ENCODE measurements at places on chromosomes 2 and 18.

GRCh38 chr2:218407717-218408116, 8.0 kb downstream of the CTDSP1 start:
- DNase-seq: no peak

GRCh38 chr2:15797939-15798281, 142.4 kb upstream of the MYCN start:
- DNase-seq: no peak

- no peak for DNase-seq
Measured at GRCh38 chr2:235634435-235635158, 140.8 kb downstream of the AGAP1 start.

DNA sequence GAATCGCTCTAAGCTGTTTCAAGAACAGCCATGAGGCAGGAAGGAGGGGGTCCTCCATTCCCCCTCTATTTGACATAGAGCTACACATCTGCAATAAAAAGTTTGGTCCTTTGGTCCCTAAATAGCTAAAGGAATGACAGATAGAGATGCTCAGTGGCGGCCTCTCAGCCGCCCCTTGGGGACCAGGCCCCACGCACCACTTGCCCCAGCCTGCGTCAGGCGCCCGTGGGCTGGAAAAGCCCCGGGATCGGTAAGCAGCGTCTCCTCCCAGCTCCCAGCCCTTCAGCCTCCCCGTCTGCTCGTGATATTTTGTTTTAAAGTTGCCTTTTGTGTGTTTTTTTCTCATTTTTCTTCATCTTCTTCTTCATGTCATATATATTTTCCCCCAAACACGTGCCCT, 321.0 kb downstream of the CELF4 start:
- no peak for DNase-seq

DNA sequence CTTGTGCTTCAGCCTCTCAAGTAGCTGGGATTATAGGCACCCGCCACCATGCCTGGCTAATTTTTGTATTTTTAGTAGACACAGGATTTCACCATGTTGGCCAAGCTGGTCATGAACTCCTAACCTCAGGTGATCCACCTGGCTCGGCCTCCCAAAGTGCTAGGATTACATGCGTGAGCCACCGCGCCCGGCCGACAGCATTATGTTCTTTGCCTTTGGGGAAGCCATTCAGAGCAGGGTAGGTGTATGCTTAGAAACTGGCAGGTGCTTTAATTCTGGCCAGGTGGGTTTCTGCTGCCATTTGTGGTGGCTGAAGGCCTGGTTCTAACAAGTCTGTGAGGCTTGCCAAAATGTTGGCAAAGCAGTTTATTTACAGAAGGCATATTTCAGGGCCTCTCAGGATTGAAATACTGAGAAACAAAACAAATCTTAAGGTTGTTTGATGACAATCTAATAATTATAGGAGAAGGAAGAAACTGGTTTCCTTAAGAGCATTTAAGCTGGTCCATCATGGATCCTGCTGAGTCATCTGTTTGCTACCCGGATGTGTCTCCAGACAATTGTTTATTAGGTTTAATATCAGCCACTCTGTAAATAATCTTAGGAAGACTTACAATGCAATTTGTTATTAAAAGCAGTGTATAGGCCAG, 16.0 kb downstream of the SLC20A1 start:
- no peak for DNase-seq

DNA sequence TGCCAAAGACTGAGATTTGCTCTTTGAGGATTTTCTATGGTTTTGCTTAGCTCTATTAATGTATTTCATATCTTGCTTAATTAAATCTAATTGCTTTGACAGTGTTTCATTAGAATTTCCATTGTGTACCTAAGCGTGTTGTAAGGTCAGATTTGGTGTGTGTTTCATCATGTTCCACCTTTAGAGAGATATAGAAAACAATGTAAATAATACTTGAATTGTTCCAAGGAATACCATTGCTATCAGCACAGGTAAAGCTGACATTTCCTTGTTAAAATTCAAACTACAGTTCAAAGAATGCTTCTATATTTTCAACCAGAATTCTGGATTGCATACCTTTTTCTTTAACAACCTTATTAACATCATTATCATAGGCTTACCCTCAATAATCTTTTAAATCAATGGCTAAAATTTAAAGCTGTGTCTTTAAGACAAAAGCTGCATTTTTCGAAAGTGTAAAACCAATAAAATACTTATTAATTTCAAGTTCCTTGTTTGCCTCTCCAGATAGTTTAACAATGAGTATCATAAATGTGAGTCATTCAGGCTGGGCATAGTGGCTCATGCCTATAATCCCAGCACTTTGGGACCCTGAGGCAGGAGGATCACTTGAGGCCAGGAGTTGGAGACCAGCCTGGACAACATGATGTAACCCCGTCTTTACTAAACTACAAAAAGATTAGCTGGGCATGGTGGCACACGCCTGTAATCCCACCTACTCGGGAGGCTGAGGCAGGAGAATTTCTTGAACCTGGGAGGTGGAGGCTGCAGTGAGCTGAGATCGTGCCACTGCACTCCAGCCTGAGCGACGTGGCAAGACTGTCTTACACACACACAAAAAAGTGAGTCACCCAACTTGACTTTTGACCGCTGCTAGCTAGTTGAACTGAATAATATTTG, 188.0 kb upstream of the PKDCC start:
- no peak for DNase-seq

GRCh38 chr18:9779630-9780029, 71.5 kb downstream of the RAB31 start:
- DNase-seq: no peak

- no peak for DNase-seq
Measured at GRCh38 chr2:54052825-54053718, 62.3 kb upstream of the ACYP2 start.

- no peak for DNase-seq
Measured at GRCh38 chr18:76463358-76463757, 31.7 kb downstream of the ZNF516 start.

DNA sequence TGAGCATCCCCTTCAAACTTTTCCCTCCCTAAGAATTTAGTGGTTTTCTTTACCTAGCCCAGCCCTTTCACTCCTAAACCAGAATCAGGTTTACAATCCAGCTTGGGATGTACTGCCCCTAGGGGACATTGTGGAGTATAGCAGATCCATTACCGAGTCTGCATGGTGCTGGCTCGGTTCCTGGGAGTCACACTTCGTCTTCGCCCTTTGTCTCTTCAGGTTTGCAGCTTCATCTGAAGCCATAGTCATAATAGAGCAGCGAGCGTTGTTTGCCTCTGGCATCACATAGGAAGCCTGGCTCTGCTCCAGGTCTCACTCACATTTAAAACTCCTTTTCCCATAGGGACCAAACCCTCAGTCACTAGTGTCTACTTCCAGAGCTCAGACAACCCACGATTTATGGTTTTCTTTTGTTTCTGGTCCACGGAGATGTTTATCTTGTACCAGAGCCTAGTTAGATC, 16.8 kb upstream of the LYPD6 start:
- DNase-seq: no peak

DNA sequence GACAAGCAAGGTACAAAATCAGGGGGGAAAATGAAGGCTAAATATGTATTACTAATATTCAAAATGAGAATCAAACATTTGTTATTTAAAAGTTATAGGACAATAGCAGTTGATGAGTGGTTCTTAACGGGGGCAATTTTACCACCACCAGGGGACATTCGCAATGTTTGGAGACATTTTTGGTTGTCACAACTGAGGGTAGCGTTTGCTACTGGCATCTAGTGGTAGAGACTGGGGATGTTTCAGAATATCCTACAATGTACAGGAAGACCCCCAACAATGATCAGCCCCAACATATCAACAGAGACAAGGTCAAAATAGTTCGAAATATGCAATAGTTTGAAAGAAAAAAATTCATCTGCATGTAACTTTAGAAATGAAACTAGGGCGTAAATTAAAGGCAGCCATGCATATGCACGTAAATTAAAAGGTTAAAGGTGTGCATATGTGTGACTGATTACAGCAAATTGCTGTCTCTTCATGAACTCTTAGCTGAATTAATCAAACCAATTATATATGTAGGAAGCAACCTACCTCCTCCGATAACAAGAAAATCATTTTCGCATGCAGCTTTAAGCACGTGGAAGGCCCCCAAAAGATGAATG, 61.2 kb upstream of the CUL3 start:
- no peak for DNase-seq

DNA sequence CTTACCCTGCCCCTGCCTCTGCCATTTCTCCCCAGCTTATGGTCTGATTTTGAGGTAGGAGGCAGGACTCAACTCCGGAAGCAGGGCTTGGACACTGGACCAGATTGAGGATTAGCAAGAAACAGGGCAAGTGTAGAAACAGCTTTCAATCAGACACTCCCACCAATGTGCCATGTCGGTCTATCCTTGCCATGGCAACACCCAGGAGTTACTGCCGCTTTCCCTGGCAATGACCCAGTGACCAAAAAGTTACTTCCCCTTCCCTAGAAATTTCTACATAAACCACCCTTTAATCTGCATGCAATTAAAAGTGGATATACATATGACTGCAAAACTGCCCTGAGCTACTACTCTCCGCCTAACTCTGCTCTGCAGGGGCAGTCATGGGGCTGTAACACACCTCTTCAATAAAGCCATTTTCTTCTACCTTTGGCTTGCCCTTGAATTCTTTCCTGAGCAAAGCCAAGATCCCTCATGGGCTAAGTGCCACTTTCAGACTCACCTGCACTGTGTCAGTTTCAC, 156.7 kb downstream of the LPIN1 start:
- DNase-seq: no peak

DNA sequence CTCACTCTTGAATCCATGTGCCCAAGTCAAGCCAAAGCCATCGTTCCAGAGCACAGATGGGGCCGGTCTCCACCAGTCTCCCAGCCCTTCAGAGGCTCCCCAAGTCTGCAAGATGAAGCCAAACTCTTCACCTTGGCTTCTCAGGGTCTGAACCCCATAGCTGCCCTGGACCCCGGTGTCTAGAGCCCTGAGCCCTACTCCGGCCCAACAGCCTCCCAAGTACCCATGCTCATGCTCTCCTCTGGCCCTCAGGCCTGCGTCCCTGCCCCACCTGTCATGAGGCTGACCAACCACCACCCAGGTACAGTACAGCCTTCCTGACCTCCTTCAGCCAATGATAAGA, 46.0 kb downstream of the ZNF516 start:
- no peak for DNase-seq

- no peak for DNase-seq
Measured at GRCh38 chr2:8409461-8410260, 272.2 kb upstream of the ID2 start.

DNA sequence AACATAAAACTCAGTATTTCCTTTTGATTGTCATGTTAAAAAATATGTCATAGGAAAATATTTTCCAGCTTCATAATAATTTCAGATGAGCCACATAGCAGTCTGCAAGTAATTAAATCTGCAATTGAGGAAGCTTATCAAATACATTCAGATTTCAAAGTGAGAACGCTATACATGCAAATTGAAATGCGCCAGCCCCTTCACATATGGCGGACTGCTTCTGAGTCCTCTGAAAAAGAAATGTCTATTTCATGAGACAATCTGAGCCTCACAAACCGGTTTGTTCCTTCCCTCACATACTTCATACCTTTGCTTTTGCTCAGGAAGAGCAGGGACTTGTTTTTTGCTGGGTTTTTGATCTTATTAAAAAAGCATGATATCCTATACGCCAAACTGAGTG, 2.3 kb upstream of the DCDC2C start:
- no peak for DNase-seq

- DNase-seq: no peak
Measured at GRCh38 chr2:168127371-168127770, 120.0 kb downstream of the STK39 start.

DNA sequence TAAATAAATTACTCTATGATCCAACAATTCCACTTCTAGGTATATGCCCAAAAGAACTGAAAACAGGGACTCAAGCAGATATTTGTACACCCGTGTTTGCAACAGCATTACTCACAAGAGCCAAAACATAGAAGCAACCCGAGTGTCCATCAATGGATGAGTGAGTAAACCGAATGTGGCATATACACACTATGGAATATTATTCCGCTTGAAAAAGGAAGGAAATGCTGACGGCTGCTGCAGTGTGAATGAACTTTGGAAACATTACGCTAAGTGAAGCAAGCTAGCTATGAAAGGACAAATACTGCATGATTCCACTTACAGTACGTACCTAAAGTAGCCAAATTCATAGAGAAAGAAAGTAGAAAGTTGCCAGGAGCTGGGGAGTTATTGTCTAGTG, 32.2 kb downstream of the MREG start:
- DNase-seq: no peak

DNA sequence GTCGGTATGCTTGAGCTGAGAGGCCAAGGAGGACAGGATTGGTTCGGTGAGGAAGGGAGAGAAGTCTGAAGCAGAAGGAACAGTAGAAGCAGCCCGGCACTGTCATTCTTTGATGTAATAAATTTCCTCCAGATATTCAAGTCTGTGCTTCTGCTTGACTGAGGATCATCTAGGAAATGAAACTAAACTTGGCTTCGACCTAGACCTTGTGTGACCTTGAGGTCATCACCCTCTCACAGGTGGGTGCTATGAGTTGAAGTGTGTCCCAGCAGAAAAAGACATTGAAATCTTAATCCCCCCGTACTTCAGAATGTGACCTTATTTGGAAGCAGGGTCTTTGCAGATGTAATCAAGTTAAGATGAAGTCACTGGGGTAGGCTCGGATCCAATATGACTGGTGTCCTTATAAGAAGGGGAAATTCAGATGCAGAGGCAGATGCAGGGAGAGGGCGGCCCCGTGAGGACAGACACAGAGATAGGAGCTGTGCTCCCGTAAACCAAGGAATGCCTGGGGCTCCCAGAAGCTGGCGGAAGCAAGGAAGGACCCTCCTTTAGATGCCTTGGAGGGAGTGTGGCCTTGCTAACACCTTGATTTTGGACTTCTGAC, 49.0 kb downstream of the PRKCE start:
- DNase-seq: no peak

GRCh38 chr2:75729861-75730260, 19.1 kb upstream of the GCFC2 start:
- no peak for DNase-seq

- no peak for DNase-seq
Measured at GRCh38 chr2:143205106-143205764, 76.0 kb downstream of the ARHGAP15 start.

DNA sequence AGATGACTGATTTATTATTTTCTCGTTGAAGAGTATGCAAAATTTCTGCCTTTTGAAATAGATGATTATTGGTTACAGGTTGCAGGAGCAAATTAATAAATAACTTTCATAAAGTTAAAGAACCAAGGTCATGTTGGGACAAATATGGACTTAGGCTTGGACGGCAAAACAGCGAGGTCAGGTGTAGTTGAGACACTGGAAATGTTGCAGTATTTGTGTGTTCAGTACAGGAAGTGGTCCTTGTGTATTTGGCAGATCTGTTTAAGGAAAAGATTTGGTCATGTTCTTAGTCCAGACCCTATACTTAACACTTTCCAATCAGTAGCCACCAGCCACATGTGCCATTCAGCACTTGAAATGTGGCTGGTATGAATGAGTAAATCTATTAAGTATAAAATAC, 486.5 kb downstream of the TDRD15 start:
- no peak for DNase-seq

- DNase-seq: no peak
Measured at GRCh38 chr2:227164763-227165291, 403 bp downstream of the COL4A3 start.

- DNase-seq: no peak
Measured at GRCh38 chr2:150136401-150136800, 351.1 kb downstream of the RND3 start.

- DNase-seq: no peak
Measured at GRCh38 chr2:101609433-101609832, 88.1 kb upstream of the MAP4K4 start.

Data from effector memory CD8-positive, alpha-beta T cell (primary cell).